Activated CD4-positive, CD25-positive, alpha-beta regulatory T cell treated with anti-CD3 and anti-CD28 coated beads, Interleukin-2, amount 50 U/mL, for 24 hours (primary cell): ENCODE measurements at places on chromosomes 2 and 18.

- no peak for ATAC-seq
Observed at GRCh38 chr2:210456571-210456970, 20.0 kb downstream of the LANCL1 start.

DNA sequence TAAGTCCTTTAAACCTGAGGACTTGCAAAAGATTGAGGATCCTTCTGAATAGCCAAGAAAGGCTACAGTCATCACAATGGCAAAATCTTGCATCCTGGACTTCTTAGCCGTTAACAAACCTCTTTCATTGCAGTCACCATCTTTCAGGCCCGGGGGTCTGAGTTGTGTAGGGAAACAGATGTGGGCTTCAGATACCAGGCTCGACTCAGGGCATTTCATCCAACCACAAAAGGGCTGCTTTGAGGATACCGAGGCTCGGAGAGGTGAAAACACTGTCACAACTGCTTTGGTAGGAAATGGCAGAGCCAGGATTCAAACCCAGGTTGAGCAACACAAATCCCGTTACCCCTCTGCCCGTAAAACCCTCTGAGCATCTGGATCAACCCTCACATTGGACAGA lies 147.4 kb downstream of the TFCP2L1 start:
- no peak for ATAC-seq

DNA sequence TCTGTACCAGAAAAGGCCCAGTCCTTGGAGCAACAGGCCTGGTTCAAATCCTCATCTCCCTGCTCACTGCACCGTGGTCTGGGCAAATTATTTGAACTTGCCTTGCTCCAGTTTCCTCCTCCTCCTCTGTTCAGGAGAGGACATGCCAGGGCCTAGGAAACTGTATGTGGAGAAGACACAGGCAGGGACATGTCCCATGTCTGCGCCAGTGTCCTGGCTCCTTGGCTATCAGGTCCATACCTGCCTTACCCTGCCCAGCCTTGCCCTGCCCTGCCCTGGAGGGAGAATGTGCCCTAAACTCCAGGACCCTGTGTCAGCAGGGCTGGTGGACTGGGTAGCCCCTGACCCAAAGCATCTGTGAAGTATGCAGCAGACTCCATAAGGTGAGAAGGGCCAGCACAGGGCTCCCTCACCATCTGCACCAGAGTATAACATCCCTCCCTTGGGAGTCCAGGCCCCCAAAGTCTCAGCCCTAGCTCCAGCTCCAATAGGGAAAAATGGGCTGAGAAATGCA lies 165.3 kb downstream of the GALNT1 start:
- no peak for ATAC-seq

DNA sequence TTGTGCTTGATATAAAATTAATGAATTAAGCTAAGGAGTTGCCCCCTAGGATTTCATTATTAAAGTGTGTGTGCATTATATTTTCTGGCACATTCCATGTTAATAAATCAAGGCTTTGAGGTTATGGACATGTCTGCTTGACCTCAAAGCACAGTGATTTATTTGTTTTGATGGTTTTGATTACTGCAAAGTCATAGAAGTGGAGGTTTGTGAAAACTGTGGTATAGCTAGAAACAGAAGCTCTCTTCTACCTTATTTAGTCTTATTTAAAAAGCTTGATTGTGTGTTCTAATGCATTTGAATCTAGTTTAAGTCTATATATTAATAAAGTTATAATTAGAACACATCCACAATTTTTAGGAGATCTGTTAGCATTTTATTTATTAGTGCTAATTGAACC lies 32.2 kb downstream of the DOK6 start:
- no peak for ATAC-seq

DNA sequence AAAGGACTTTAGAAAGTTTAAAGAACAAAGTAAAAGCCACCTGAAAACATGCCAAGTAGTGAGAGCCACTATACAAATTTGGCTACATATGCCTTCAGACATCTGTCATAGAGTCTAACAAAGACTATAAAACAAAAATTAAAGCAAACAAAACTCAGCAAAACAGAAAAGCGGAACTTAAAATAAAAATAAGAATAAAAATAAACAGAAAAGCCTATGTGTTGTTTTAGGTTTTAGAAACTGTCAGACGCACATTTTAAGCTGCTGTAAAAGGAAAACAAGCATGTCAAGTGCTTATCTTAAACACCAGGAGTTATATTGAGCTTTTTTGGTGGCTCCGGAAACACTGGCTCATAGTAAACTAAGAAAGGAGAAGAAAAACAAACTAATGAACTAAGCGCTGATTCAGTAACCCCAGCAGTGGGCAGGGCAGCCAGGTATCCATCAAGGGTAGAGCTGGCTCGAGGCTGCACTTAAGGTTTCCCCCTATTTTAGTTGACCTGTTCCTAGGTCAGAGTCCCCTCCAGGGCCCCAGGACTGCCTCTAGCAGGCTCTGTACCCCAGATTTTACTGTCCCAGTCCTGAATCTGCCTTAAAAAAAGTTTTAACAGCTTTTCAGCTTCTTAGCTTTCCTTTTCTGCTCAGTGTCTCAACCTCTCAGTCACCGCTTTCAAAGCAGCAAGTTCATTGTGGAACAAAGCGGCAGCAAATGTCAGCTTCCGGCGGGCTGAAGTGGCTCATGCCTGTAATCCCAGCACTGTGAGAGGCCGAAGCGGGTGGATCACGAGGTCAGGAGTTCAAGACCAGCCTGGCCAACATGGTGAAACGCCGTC lies 15.4 kb upstream of the RMC1 start:
- peak; percentile 78 for ATAC-seq

GRCh38 chr2:38600921-38601455 lies 1.7 kb downstream of the HNRNPLL start:
- no peak for ATAC-seq

DNA sequence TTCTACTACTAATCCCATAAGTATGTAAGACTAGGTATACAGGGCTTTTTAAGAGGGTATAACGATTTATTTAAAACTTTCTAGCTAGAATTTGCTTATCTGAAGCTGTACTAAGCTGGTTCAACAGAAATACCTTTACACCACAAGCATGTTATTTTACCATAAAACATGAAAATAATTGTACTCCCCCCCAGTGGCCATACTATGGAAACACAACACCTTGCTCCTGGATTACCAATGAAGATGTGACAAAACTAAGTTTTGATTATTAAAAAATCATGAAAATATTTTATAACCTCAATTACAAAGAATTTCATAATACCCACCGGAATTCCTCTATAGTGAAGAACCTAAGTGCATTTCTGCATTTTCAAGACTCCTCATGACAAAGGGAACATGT lies 27.3 kb downstream of the LPIN2 start:
- ATAC-seq, result peak; percentile 30
